ENCODE measurements at places on chromosomes 4 and X.

DNA sequence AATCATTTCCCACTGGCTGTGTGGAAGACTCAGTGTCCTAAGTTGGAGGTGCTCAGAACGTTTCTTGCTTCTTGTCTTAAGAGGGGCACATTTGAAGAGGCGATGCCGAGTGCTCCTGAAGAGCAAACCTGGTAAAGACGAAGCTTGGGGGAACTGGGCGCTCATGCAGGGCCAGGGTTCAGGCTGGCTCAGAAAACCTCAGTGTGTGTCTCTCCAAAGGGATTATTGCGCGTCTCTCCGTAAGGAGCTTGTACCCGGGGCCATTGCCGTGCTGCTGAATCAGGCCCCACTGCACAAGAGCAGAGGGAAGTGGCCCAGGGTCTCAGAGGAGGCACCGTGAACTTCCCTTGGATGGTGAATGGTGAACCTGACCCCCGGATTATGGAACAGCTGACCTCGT lies 44.4 kb downstream of the PSAPL1 start:
- no peaks in the 10 kb centered on the region for H3K36me3 ChIP-seq
- H3K27me3 ChIP-seq: peaks cover 34% of the 10 kb centered on the region
- no peak overlapping the region for H3K27ac ChIP-seq
- no peaks in the 10 kb centered on the region for H3K4me1 ChIP-seq

DNA sequence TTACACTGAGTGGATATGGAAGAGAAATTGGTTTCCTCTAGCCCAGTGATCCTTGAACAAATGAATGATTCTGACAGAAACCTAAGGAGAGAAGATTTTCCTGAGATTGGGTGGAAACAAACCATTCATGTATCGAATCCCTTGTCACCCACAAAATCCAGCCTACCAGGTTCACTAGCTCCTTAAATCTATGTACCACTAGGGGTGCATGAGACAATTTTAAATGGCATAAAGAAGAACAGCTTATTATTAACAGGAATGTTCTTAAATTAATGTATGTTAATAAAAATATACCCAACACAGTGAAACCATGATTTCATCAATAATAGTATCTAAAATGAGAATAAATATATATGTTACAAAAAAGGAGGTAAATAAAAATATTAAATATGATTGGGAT lies 118.4 kb upstream of the LNX1 start:
- no peak for DNase-seq
- no peaks in the 10 kb centered on the region for H3K4me1 ChIP-seq
- H3K27me3 ChIP-seq: no peaks in the 10 kb centered on the region
- H3K27ac ChIP-seq: no peak overlapping the region
- H3K36me3 ChIP-seq: no peaks in the 10 kb centered on the region

- H3K36me3 ChIP-seq: no peaks in the 10 kb centered on the region
- H3K27me3 ChIP-seq: no peaks in the 10 kb centered on the region
- DNase-seq: no peak
- H3K27ac ChIP-seq: no peak overlapping the region
These were observed 100.8 kb upstream of the MAML3 start for GRCh38 chr4:140254651-140255299.

DNA sequence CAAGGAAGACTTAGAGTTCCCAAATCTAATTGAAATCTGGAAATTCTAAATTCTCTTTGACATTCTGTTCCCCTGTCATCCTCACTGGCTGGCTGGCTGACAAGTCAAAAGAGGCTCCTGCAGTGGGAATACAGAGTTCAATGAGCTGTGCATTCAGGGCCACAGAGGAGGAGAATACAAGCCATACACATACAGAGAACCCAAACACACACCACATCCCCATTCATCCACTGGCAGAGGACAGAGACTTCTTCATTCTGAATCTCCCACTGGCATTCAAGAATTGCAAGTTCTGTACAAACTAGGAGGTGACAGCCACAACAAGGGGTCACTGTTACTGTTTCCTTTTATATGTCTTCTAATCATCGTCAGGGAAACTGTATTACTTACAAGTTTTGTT lies 49.7 kb downstream of the SAT1 start:
- DNase-seq: no peak
- no peak overlapping the region for H3K27ac ChIP-seq

GRCh38 chrX:31199056-31199839 lies 127.4 kb upstream of the FTHL17 start:
- DNase-seq: no peak
- no peaks in the 10 kb centered on the region for H3K4me1 ChIP-seq
- no peak overlapping the region for H3K4me3 ChIP-seq
- H3K36me3 ChIP-seq: no peaks in the 10 kb centered on the region

DNA sequence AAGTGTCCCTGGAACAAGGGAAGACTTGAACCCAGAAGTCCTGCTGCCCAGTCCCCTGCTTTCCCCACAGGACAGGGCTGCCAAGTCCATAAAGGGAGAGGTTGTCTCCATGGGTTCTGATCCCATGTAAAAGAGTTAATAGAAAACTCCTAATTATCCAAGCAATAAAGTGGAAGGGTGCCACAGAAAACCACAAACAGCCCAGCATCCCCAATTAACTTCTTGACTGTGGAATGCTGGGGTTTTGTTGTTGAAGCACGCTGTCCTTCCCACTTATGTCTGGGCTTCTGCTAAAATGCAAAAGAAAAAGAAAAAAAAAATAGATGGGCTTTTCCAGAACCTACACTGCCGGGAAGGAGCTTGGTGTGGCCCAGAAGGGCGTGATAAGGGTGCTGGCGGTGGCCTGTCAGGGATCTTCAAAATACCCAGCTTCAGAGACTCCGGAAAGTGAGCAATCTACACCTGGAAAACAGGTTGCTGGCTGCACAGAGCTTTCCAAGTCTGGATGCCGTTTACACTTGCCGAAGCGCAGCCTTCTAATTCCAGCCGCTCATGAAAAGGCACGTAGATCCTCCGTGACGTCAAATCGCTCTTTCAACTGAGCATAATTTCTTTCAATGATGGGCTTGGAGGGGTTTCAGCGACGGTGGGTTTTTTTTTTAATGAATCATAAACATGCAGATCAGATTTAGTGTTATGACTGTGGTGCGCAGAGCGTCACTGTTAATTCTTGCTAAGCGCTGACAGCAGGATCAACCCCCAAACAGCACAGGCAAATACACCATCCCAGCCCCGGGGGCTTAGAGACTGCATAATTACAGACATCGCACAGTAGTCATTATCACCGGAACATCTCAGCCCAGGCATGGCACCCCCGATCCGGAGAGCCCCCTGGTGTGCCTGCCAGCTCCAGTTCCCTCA lies 197.6 kb downstream of the BCOR start:
- H3K27ac ChIP-seq: no peak overlapping the region
- DNase-seq: no peak
- H3K4me1 ChIP-seq: no peaks in the 10 kb centered on the region
- no peaks in the 10 kb centered on the region for H3K36me3 ChIP-seq
- no peak overlapping the region for H3K4me3 ChIP-seq

GRCh38 chr4:119080721-119081541 lies 54.7 kb upstream of the MYOZ2 start:
- H3K36me3 ChIP-seq: no peaks in the 10 kb centered on the region
- H3K4me1 ChIP-seq: no peaks in the 10 kb centered on the region
- no peak for DNase-seq
- H3K27me3 ChIP-seq: no peaks in the 10 kb centered on the region
- H3K4me3 ChIP-seq: no peak overlapping the region

- no peaks in the 10 kb centered on the region for H3K4me1 ChIP-seq
- DNase-seq: no peak
- no peak overlapping the region for H3K27ac ChIP-seq
- no peak overlapping the region for H3K4me3 ChIP-seq
These were observed 21.1 kb downstream of the VSIG4 start for GRCh38 chrX:66018585-66019309.

- no peaks in the 10 kb centered on the region for H3K36me3 ChIP-seq
- no peak overlapping the region for H3K4me3 ChIP-seq
- no peaks in the 10 kb centered on the region for H3K4me1 ChIP-seq
- no peak for DNase-seq
These were observed 560.7 kb upstream of the BOD1L1 start for GRCh38 chr4:14188214-14188613.

All from breast epithelium (tissue), 4 donors.